Epithelial cell of proximal tubule (primary cell): ENCODE measurements at places on chromosomes 2 and 18. TPM values are rescaled to one million over a fixed set of nuclear protein-coding genes. Genes with fewer than 3 reads are reported as not detected.

DNA sequence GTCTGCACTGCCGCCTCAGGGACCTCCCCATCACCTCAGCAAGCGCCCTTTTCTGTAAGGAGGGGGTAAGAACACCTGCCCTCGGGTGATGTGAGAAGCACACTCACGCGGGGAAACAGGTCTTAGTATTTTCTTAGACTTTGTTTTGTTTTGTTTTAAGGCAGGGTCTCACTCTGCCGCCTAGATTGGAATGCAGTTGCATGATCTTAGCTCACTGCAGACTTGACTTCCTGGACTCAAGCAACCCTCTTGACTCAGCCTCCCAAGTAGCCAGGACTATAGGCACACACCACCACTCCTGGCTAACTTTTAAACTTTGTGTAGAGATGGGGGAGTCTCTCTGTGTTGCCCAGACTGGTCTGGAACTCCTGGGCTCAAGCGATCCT lies 37.1 kb downstream of the RAMP1 start:
- no peak for DNase-seq

GRCh38 chr18:78619854-78620253 lies 359.8 kb upstream of the SALL3 start:
- DNase-seq, result no peak

The PROC gene
- total RNA-seq, result 0.17 and 0.29 TPM in 2 replicates

GRCh38 chr2:85012855-85013254 lies 41.9 kb downstream of the KCMF1 start:
- DNase-seq, result no peak

The AQP4 gene
- 0.12 and 0.29 TPM in 2 replicates for total RNA-seq

DNA sequence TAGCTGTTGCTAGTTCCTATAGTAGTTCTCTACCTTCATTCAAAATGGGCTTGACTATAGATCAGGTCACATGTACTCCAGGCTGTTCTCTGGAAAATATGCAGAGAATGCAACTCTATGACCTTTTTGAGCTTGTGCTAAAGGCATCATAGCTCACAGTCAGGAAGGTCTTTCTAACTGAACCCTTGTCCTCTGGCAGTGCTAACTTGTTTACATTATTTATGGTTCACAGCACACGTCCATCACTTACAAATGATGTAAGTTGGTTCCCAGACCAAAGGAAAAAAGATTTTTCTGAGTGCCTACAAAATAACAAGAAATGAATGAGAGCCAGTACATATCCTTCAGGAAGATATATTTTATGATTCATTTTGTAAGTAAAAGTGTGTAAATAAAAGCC lies 236.1 kb downstream of the GCA start:
- peak; percentile 39 for DNase-seq

GRCh38 chr2:136327162-136327852 lies 209.4 kb upstream of the CXCR4 start:
- DNase-seq, result no peak

The RESP18 gene
- total RNA-seq, result not detected in 2 replicates

DNA sequence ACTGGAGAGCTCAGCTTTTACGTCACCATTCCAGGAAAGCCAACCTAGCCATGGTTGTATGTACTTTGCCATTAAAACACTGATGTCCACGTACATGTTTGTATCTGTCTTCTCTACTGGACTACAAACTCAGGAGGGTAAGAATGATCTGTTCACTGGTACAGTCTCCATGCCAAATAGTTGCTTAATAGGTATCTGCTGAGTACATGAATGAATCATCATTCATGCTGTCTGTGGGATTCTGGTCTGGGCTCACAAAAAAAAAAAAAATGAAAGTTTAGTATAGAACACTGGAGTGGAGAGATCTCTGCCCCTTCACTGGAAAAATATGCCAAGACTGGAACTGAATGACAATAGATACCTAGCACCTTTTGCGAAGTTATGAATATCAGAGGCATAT lies 102.6 kb upstream of the ITGA4 start:
- DNase-seq, result peak; percentile 41

The TRPM8 gene
- 0.87 and 4.1 TPM in 2 replicates for total RNA-seq

DNA sequence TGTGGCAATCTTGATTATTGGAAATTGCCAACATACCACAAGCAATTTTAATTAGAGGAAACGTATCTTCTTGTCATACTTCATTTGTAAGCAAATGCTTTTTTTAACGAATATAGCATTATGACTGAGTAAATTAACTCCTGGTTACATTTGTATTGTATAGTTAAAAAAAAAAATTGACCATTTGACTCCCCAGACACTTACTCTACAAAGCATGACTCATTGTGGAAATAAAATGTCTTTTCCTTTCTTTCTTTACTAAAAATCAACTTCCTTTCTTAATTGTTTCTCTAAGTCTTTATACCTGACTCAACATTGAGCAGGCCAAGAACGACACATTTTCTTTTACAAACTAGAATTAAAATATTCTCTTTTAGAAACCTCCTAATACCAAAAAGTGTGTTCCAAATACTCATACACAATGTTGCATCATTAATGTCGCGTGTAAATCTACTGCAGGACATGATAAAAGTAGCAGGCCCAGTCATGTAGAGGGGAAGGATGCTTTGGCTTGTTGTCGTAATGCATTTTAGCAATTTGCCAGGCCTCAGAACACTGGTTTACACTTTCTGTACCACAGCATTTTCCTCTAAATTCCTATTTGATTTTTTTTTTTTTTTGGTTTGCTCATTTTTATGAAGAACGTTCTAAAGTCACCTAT lies 349.6 kb upstream of the KCNH7 start:
- no peak for DNase-seq

DNA sequence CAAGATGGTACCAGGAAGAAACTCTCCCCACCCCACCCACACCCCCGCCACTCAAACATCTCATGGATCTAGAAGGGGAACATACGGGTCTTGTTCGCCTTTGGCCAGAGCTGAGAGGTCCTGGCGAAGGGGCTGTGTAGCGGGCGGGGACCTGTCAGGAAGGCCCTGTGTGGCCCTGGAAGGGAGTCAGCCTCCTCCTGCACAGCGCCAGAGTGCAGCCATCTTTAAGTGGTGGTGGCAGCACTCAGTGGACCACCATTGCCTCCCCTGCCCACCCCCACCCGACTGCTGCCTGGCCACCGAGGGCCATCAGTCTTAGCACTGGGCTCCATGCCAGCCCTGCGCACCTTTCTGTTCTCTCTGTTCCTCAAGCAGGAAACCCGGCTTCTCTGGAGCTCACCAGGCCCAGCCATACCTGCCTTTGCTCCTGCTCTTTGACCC lies 11.6 kb upstream of the FAHD2A start:
- DNase-seq, result no peak

DNA sequence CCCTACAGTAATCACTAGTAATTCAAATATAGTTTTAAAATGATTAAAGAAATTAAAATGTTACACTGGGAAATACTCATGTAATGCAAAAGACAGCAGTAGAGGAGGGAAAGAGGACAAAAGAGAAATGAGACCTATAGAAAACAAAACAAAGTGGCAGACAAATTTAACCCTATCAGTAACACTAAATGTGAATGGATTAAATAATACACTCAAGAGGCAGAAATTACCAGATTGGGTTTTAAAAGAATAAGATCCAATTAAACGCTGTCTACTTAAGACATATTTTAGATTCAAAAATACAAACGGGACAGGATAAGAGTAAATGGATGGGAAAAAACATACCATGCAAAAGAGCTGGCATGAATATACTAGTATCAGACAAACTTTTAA lies 17.0 kb downstream of the TLK1 start:
- no peak for DNase-seq

- no peak for DNase-seq
Observed at GRCh38 chr2:167451496-167452289, 563.4 kb downstream of the XIRP2 start.

DNA sequence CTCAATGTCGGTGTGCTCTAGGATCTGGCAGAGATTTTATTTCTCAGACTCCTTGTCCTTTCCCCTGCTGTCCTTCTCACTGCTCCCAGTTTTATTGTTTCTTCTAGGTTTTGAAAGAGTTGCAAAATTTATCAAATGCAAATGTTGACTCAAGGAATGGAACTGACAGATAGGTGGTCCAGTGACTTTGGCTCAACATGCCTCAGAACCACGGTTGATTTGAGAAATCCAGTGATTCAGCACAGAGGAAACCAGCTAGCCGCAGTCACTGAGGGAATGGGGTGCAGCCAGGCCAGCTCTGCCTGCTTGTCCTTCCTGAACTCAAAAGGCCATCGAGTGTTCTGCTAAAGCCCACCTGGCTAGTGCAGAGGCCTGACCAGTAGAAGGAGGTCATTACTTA lies 125.7 kb upstream of the LYPD6 start:
- DNase-seq, result no peak

The CDH19 gene
- not detected in 2 replicates for total RNA-seq

GRCh38 chr2:113741091-113741490 lies 15.4 kb downstream of the SLC35F5 start:
- DNase-seq, result no peak

- no peak for DNase-seq
Observed at GRCh38 chr2:201916565-201916964, 110.2 kb downstream of the CDK15 start.

The IL1B gene
- total RNA-seq, result 0.65 TPM in 1 of 2 replicates, not detected in the other

GRCh38 chr2:153536115-153536514 lies 57.6 kb upstream of the RPRM start:
- no peak for DNase-seq

DNA sequence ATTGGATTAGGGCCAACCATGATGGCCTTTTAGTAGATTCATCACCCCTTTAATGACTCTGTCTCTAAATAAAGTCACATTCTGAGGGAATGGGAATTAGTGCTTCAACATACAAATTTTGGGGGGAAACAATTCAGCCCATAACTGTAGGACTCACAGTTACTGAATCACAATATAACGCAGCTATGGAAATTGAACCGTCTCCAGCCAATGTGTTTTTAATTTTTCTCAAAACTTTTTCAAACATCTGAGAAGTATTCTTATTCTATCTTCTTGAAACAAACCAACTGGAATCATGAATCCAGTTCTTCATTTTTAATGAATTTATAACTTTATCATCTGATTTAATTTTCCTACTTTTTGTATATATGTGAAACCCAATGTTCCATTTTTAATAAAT lies 373.1 kb upstream of the SYT4 start:
- DNase-seq, result no peak

The REG3A gene
- total RNA-seq, result not detected in 2 replicates

DNA sequence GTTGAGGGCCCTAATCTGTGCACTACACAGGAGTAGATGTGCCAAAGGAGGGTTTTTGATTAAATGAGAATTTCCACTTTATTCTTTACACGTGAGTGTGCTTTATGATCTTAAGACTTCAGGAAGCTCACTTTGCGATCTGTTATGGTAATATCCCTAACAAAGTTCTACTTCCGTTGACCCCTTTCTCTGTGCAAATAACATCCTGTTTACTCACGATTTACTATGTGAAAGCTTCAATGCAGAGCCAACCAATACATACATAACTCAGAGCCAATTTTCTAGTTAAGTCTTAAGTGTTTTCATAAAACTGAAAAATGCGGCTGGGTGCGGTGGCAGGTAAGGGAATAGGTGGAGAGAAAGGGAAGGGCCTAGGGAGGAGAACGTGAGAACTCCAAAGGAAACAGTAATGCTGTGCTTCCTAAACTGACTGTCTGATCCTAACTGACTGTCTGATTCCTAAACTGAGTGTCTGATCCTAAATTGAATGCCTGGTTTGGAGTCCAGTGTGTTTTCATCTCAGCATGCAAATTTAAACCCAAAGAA lies 87.6 kb downstream of the PLCL1 start:
- no peak for DNase-seq

- no peak for DNase-seq
Observed at GRCh38 chr2:103785956-103786355, 1024.1 kb downstream of the TMEM182 start.

GRCh38 chr2:234488913-234489451 lies 7.9 kb downstream of the ARL4C start:
- no peak for DNase-seq

The HRH4 gene
- 0.12 TPM in 1 of 2 replicates, not detected in the other for total RNA-seq

GRCh38 chr2:238391042-238391689 lies 35.6 kb upstream of the ASB1 start:
- DNase-seq, result no peak
